ENCODE measurements at places on chromosomes 2 and 18.

DNA sequence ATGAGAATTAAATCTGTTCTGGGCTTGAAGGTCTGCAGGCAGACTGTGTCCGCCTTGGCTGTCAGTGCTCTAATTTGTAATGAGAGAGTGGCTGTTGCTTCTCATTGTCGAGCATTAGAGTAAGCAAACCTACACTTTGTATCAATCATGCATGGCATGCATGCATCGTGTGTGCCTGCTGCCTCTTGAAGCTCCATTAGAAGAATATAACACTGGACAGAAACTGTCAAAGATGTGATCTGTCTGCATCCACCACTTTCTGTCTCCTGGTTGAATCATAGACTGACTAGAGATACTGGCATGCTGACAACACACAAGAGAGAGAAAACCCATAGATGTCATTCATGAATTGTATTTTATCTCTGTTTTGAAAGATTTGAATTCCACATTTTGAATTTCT lies 275.0 kb upstream of the NXPH2 start:
- H3K27me3 ChIP-seq = no peaks in the 10 kb centered on the region
- H3K4me1 ChIP-seq = no peaks in the 10 kb centered on the region
- H3K27ac ChIP-seq = no peak overlapping the region
- H3K4me3 ChIP-seq = no peak overlapping the region

DNA sequence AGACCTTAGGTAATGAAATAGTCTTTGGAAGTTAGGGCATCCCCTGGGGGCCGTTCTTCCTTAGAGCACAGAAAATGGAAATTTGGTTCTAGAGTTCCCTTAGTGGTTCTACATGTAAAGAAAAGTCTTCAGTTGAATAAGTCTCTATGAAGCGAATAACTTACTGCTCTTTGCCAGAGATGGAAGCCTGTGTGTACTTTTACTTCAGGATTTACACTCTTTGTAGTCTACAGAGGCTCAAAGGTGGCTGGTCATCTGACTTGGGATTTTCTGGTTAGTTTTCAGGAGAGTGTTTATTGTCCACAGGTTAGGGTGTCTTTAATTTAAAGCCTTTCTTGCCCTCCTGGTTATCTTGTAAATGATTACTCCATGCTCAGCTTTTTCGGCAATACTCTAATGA lies 210.6 kb downstream of the ZNF521 start:
- H3K36me3 ChIP-seq = no peaks in the 10 kb centered on the region
- H3K27me3 ChIP-seq = no peaks in the 10 kb centered on the region
- no peak for DNase-seq
- no peak overlapping the region for H3K4me3 ChIP-seq
- H3K4me1 ChIP-seq = no peaks in the 10 kb centered on the region
- H3K27ac ChIP-seq = no peak overlapping the region

DNA sequence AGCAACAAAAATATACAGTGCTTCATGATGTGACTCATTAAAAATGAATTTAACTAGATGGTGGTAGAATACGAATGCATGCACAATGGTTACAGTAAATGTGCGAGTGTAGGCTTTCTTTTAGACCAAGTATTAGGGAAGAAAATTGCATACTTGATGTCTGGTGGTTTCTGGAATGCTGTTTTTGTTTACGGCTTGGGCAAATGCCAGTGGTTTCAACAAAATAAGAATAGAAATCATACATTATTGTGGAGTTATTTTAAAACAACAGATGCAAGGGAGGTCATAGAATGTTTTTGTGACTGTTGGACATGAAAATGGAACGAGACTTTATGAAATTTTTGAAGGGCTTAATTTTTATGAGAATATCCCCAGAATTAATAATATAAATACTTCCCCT lies 580.9 kb downstream of the PLCL1 start:
- no peaks in the 10 kb centered on the region for H3K27me3 ChIP-seq
- H3K36me3 ChIP-seq = no peaks in the 10 kb centered on the region
- no peak for DNase-seq
- H3K4me1 ChIP-seq = no peaks in the 10 kb centered on the region

DNA sequence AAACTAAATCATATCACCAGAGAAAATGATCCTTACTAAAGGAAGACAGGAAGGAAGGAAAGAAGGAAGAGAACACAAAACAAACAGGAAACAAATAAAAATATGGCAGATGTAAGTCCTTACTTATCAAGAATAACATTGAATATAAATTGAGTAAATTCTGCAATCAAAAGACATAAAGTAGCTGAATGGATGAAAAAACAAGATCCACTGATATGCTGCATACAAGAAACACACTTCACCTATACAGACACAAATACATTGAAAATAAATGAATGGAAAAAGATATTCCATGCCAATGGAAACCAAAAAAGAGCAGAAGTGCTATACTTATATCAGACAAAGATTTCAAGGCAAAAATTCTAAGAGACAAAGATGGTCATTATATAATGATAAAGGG lies 18.0 kb upstream of the SRD5A2 start:
- H3K4me1 ChIP-seq = no peaks in the 10 kb centered on the region
- no peak overlapping the region for H3K27ac ChIP-seq
- no peak overlapping the region for H3K4me3 ChIP-seq
- H3K27me3 ChIP-seq = no peaks in the 10 kb centered on the region
- no peaks in the 10 kb centered on the region for H3K36me3 ChIP-seq
